A549 (cell line): ENCODE measurements at places on chromosomes 2 and 18.

DNA sequence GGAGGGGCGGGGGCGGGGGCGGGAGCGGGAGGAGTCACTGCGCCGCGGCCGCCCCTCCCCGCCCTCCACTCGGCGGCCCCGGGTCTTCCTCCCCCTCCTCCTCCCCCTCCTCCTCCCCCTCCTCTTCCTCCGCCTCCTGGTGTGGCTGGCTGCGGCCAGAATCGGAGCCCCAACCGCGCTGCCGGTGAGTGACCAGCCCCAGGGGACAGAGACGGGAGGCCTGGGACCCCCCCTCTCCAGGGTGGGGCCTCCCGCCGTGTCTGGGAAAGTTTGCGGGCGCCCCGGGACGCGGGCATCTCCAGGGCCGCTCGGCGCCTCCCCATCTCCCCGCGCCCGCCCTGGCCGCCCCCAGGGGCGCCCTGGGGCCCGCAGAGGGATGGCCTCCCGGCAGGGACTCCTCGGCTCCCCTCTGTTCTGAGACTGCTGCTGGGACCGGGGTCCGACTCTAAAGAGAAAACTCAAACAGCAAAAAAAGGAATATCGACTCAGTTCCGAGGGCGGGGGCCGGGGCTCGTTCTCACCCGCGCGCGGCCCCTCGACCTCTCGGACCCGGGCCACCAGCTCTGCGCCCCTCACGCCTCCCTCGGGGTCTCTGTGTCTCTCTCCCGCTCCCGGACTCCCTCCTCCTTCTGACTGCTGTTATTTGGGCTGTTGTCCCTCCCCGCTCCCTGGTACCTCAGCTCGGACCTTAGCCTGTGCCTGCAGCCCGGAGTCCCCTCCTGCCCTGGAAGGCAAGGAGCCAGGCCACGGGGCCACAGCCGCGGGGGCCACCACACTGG is at the start of gene STON1:
STON1 (plus strand) TSS at position 122 of the 779 bp plus-strand sequence. CDS start 50,480 bp downstream, outside the sequence.
- DNase-seq, result peak; percentile 17

DNA sequence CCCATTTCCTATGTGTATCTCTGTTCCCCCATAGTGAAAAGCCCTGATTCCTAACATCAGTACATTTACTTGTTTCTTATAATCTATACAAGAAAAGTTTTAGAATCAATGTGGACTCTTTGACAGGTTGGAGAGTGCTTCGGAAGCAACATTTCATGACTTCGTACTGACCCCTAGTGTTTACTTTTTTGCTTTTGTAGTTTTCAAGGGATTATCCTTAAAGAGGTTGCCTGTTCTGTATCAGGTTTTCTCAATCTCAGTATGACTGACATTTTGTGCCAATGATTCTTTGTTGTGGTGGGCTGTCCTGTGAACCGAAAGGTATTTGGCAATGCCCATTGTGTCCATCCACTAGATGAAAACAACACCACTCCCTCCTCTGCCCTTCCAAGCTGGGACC is 43.3 kb upstream of the SERPINB2 start:
- peak; percentile 43 for DNase-seq

DNA sequence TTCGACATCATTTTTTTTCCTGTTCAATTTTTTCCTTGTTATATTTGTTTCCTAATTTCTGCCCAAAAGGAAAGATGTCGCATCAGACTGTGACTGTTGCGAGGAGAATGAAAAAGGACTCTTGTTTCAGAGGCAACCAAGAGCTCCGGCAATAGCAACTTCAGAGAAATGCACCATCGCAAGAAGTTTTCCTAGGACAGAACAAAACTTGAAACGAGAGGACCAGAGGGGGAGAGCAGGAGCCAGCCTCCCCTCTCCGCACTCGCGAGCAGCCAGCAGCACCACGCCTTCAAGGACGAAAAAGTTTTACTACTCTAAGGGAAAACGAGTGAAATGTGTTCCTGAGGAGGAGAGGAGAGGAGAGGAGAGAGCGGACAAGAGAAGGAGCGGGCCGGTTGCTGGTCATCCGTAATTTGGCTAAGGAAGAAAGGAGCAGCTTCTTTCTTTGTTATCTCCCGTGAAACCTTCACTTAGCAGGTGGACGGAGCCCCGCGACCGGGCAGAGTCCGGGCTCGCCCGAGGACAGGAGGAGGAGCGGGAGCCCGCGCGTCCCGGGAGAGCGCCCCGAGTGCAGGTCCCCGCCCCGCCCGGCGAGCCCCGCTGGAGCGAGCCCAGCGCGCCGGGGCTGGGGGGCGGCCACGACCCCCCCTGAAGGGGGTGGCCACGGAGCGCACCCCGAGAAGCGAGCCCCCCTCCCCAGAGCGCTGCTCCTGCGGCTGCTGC is 744 bp downstream of the POU3F3 start:
- DNase-seq, result no peak

DNA sequence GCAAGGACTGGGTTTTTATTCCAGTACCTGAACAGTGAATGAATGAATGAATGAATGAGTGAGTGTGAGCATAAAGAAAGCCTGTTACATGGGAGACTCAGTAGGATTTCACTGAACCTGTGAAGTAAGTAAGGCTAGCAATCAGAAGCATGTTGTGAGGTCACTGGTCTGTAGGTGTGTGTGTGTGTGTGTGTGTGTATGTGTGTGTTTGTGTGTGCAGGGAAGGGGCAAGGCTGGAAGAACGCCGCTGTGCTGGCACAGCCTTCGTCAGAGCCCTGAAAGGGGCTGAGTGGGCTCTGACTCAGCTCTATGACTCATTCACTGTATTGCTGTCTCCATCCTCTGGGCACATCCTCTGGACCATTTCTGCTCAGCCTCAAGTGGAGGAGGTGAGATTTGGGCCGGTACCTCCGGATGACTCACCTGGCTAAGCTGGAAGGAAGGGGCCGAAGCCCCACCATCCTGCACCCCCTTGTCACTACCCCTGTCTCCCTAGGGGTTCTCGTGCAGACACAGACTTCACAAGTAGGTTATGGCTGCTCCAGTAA is 51.4 kb upstream of the MRPL33 start:
- peak; percentile 97 for DNase-seq

DNA sequence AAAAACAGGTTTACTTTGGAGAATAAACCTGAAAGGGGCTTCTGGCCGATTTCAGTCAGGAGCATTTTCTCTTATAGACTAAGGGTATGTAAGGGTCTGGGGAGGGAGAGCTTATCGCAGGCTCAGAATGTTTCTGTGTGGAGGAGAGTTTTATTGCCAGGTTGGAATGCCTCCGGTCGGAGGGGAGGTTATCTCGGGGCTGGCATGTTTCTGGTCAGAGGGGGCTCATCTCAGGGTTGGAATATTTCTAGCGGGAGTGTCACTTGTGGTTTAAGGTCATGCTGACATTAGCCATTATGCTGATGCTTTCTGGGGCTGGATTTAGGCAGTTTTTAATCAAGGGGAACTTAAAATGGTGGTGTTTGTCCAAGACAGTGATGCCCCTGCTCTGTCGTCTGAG is 333.6 kb downstream of the METTL4 start:
- no peak for DNase-seq

DNA sequence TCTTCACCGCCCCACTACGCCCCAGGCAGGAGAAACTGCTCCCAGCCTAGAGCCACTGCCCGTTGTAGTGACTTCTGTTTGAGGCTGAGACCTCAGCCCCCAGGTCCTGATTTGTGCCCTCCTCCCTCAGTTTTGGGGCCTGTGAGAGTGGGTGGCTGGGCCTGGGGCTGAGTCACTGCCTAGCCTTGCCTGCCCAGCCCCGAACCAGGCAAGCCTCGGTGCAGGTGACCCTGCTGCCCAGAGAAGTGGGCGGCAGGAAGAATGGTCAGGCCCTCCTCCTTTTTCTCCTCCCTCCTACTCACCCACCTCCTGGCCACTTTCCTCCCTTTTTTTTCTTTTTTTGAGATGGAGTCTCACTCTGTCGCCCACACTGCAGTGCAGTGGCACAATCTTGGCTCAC is 66.6 kb downstream of the ZFP36L2 start:
- no peak for DNase-seq

DNA sequence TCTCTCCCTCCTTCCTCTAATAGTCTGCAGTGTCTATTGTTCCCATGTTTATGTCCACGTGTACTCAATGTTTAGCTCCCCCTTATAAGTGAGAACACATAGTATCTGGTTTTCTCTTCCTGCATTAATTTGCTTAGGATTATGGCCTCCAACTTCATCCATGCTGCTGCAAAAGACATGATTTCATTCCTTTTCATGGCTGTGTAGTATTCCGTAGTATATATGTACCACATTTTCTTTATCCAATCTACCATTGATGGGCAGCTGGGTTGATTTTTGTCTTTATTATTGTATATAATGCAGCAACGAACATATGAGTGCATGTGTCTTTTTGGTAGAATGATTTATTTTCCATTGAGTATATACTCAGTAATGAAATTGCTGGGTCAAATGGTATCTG is 13.8 kb downstream of the GKN2 start:
- DNase-seq, result no peak

DNA sequence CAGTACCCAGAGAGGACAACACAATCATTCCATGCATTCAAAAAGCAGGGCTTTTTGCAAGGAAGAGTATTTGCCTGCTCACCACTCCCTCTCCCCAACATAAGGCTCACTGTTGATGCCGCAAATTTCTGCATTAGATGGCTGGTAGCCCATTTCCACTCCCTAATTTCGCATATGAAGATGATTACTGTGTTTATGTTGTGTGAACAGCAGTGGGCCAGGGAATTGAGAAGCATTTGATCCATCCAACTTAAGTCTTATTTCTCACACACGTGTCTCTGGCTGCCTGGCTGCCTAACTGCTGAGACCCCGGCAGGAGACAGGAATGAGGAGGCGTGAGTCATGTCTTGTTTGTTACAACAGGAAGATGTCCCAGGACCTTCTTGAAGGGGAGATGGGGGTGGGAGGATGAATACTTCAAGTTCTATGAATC is 294.1 kb downstream of the ALK start:
- DNase-seq, result peak; percentile 6

DNA sequence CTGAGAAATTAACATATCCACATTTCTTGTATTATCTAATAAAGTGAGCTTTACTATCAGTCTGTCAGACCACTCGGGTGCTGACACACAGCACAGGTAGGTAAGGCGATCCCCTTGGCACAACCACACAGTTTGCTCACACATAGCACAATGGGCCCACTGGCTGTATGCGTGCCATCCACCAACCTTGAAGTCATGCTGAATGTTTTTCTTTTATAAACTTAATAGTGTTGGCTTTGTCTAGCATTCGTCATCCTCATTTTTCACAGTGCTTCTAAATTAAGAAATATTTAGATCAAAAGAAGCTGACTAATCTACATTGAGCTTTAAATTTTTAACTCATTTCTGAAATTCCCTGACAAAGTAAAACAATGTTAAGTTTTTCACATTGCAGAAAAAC is 50.0 kb upstream of the PAPOLG start:
- no peak for DNase-seq

- no peak for DNase-seq
These were observed 624.7 kb downstream of the LRP1B start for GRCh38 chr2:141506135-141506534.

- DNase-seq, result no peak
These were observed 679.1 kb upstream of the CDH2 start for GRCh38 chr18:28855989-28856388.

DNA sequence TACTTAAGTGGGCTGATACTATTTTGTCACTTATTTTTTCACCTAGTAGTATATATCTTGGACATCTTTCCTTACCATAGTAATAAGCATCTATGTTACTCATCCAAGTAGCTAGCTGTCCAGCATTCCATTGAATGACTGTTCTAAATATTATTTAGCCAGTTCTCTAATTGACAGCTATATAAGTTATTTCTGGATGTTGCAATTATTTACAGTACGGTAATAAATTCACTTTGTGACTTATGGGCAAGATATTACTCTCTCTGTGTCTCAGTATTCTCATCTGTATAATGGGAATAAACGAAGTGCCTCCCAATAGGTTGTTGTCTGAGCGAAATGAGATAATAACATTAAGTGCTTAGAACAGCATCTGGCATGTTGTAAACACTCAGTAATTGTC is 46.6 kb upstream of the AGAP1 start:
- DNase-seq, result no peak
